ENCODE measurements at places on chromosomes 6 and 20.

DNA sequence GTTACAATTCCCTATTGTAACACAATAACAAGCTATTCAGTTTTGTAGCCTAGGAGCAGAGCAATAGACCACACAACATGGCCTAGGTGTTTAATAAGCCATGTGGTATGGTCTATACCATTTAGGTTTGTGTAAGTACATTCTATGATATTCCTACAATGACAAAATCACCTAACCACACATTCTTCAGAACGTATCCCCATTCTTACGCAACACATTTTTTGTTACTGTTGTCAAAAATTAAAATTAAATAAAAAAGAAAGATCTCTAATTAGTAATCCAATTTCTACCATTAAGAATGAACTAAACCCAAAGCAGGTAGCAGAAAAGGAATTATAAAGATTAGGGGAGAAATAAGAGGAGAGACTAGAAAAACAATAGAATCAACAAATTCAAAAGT lies 44.0 kb downstream of the RANBP9 start:
- no peak for DNase-seq

- no peak for DNase-seq
These were observed 30.7 kb downstream of the ZFAND3 start for GRCh38 chr6:37850260-37850659.

DNA sequence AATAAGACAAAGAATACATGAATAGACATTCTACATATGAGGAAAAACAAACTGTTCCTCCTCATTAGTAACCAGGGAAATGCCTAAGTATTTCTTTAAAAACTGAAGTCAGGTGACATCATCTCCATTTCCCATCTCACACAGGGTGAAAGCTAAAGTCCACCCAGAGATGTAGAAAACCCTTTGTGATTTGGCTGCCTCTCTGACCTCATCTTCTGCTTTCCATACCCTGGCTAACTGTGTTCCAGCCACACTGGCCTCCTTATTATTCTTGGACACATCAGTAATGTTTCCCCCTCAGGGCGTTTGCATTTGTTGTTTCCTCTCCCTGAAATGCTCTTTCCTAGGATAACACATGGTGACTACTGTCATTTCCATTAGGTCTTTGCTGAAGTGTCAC lies 40.4 kb downstream of the ESF1 start:
- DNase-seq, result no peak

GRCh38 chr6:136901212-136901784 lies 20.8 kb upstream of the SLC35D3 start:
- DNase-seq, result no peak

DNA sequence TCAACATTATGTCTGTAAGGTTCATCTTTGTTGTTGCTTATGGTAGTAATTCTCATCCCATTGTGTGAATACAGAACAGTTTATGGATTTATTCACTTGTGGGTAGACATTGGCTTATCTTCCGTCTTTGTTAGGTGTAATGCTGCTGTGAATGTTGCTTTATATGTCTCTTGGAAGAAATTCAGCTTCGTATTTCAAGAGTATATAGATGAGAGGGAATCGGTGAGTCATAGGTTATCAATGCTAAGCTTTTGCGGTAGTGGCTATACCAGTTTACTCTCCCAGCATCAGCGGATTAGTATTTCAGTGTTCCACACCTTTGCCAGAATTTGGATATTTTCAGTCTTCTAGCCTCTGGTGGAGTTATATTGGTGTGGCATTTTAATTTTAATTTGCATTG lies 77.8 kb downstream of the ZFAND3 start:
- no peak for DNase-seq

- no peak for DNase-seq
These were observed 13.3 kb downstream of the CD40 start for GRCh38 chr20:46131396-46131795.

DNA sequence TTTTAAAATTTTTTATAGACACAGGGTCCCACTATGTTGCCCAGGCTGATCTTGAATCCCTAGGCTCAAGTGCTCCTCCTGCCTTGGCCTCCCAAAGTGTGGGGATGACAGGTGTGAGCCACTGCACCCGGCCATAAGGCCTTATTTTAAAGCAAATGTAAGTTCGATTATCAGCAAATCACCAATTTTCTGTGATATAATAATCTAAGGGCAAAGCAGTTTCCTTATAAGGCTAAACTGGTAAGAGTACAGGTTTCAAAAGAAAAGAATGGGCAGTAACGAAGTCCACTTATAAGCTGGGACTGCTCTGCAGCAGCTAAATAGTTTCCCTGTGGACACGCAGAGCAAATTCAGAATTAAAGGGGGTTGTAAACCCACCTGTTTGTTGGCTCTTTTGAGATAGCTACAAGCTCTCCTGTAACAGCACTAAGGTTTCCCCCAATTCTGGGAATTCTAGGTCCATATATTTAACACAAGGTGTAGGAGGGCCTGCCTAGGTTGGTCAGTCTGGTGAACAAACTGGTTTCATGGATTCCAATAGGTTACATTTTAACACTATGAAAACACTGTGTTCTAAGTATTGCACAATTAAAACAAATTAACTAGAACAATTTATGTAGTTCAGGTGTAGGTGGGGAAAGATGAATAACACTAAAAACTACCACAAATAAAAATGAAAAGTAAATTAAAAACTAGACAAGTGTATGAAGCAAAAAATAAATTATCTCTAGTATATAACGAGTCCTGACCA lies 26.3 kb downstream of the LHFPL5 start:
- DNase-seq, result no peak

DNA sequence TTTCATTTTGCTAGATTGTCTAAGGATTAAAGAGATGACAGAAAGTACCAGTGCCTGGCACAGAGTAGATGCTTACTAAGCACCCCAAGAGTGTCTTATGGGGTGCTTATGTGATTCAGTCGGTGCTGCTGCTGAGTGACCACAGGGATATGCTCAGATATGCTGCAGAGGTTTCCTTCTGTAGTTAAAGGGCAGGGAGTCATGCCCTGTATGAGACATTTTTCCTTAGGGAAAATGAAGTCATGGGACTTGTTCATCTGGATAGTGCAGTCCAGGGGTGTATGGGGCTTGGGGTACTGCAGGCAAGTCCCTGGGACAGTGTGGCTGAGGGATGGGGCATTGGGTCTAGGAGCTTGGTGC lies 25.1 kb downstream of the TOX2 start:
- DNase-seq, result no peak

DNA sequence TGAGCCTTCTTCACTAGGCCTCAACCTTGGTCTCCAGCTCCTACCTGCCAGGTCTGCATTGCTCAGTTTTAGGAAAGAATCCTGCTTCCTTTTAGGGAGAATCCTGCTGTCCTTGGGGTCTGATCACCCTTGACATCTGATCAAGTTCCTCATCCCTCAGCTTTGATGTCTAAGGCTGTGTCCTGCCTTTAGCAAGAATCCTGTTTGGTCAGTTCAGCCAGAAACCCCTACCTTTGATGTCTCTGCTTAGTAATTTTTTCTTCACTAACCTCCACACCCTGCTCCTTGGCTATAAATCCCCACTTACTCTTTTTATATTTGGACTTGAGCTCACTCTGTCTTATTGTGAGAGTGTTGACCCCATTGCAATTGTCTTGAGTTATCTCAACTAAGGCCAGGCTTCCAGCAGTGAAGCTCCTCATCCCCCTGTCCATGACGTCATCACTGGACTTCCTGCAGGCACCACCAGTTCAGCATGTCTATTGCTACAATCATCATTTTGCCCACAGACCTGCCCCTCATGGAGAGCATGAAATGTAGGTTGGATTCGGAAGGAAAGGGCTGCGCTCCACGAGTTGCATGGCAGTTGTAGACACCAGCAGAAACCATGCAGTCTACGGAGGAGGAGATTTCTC lies 4.7 kb upstream of the CST5 start:
- DNase-seq, result no peak

DNA sequence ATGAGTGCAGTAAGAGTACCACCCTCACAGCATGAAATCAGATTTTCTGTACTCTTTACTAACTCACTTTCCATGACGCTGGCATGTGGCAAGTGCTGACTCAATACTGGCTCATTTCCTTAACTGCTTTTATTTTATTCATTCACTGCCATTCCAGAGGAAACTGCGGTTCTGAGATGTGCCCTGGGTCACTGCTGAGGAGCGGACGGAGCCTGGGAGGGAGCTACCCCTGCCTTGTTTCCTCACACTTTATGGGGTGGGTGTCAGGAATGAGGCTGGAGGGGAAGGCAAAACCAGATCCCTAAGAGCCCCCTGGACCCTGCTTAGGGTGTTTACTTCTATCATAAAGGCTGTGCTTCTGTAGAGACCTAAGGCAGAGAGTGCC lies 14.4 kb downstream of the NT5E start:
- DNase-seq, result peak; percentile 57

- DNase-seq, result no peak
These were observed 38.2 kb upstream of the JAG1 start for GRCh38 chr20:10711903-10712451.

DNA sequence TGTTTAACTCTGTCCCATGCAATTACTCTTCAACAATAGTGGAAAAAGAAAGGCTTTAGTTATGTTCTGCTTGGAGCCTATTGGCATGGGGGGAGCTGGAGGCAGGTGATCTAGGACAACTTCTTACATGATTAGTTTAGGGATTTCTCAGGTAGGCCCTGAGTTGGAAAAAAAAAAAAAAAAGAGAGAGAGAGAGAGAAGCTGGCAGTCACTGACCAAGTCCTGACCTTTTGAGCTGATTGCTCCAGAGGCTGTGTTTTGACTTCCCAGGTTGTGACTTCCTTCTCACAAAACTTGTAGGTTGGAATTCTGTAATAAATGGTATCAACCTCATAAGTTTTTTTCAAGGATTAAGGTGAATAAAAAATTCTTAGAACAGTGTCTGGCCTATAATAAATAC lies 7.8 kb downstream of the C6orf141 start:
- no peak for DNase-seq

DNA sequence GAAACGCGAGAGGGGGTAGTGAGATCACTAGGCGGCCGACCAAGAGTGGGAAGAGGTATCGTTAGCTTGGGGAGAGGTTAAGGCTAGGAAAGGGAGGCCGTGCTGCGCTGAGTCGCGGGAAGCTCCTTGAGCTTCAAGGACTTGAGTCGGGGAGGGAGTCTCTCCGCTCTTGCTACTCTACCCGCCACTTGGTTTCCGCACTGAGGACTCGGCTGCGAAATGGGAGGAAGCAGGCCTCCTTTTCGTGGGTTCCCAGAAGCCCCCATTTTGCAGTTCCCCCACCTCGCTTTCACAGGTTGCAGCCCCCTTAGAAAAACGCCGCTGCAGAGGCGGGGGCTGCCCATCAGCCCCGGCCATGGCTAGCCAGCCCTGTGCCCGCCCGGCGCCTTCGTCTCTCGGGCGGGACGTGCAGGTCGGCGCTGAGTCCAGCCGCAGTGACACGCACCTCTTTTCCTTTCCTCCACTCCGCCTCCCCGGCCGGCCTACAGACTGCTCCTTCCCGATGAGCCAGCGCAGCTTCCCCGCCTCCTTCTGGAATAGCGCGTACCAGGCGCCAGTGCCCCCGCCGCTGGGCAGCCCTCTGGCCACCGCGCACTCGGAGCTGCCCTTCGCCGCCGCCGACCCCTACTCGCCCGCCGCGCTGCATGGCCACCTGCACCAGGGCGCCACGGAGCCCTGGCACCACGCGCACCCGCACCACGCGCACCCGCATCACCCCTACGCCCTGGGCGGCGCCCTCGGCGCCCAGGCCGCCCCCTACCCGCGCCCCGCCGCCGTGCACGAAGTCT lies 4.9 kb downstream of the VGLL2 start:
- DNase-seq, result no peak

DNA sequence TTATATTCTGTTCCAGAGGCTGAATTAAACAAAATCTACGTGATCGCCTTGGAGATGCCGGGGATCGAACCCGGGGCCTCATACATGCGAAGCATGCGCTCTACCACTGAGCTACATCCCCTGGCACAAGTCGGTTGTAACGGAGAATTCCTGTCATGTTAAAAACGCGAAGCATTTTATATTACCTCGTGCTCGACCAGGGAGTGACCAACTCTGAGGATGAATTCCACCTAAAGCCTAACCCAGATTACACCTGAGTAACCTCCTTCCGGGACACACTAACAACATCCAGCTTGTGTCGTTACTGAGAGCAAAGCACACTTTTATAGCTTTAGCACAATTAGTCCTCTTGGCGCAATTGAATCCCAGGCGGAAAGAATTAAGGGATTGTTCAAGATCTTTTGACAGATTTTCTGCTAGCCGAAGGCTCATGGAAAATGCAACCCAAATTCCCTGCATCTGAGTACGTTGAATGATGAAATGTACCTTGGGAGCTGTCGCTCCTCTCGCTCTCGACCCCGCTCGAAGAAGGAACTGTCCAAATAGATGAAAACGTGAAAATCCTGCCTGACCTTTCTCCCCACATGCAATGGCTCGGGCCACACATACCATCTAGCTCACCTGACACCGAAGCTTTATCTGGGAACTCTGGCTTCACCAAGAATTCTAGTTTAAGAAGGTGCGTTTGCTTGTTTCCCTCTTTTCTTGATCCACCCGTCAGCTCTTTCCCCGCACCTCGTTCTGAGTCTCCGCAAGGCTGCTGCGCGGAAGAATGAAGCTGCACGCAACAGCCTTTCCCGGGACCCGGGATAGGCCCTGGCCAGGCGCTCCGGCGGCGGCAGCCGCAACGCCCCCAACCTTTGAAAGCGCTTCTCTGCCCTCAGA lies 148.3 kb downstream of the GPX5 start:
- DNase-seq, result peak; percentile 58

DNA sequence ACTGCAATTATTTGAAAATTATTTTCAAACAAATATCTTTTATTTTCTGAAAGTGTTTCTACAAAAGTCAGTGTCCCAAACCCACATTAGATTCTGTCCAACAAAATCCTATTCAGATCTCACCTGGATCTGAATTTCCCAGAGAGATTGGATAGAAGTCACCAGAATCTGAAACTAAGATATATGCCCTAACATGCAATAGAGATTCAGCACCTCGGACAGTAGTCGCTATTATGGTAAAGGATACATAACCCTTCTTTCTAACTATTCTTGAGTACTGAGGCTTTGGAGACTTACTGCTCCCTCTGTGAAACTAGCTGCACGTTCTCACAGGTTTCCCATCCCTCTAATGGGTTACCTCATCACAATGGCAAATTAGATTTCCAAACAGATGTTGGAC lies 151.4 kb downstream of the ID4 start:
- DNase-seq, result no peak

DNA sequence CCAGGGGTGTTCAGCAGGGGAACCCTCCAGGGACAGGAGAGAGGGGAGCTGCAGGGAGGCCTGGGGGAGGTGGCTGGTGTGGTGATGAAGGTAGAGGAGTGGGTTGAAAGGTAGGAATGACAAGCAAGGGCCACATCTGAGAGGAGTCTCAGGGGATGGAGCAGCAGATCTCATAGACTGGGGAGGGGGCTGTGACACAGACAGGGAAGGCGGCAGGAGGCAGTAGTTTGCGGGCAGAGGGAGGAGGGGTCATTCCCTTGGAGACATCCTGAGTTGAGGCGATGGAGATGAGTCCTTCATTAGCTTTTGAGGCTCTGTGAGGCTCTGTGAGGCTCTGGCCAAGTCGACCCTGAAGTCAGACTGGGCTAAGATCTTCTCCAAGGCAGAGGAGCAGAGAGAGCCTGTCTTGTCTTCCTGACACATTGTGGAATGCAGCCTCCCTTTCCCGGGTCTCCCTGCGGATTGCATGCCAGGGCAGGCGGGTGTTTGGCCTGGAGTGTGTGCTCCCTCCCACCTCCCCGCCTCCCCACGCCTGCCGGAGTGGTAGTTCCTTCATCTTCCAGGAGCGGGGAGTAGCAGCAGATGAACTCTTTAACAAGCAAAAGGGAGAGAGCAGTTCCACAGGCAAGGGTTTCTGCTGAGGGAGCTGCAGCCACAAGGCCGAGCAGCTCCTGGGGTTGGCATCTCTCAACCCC lies 34.3 kb upstream of the MLN start:
- DNase-seq, result no peak

Measured in left hindlimb (tissue), 1 donor.